Skin of body (tissue), 3 donors: ENCODE measurements at places on chromosomes 5 and 9.

DNA sequence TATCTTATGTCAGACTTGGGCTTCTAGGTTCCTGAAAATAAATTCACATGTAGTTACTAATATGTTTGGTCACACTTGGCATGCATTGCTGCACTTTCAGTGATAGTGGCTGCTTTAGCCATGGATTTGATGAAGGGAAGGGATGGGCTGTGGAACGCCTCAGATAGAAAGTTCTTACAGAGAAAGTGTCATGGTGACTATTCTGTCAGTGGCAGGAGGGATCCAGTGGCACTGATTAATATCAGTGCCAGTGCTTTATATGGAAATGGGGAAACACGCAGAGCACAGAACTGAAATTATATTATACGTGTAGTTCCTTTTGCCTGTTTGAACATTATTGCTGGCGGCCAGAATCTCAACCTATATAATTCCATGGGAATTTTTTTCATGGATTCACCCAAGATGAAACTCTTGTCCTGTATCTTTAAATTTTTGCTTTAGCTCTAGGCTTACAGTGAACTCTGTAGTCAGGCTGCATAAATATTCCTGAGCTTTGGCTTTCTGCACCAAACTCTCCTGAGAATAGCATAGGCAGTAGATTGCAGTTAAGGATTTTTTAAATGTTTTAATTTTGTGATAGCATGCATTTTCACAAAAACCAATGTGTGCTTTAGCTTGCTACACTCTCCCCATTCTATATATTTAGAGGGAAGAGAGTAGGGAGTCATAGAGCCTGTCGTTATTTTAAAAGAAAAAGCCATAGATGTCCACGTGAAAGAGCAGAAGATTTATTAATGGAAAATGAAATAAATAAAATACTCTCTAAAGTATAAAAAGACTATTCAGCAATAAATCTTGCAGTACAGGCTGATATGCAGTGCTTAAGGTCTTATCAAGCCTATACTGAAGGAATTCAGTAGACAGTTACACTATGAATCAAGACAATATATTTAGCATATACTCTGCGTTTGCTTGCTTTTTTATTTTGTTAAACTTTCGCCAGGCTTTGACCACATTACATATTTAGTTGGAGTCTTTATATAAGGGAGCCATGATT is 98.7 kb downstream of the EDIL3 start:
- DNase-seq = peak; percentile 3

DNA sequence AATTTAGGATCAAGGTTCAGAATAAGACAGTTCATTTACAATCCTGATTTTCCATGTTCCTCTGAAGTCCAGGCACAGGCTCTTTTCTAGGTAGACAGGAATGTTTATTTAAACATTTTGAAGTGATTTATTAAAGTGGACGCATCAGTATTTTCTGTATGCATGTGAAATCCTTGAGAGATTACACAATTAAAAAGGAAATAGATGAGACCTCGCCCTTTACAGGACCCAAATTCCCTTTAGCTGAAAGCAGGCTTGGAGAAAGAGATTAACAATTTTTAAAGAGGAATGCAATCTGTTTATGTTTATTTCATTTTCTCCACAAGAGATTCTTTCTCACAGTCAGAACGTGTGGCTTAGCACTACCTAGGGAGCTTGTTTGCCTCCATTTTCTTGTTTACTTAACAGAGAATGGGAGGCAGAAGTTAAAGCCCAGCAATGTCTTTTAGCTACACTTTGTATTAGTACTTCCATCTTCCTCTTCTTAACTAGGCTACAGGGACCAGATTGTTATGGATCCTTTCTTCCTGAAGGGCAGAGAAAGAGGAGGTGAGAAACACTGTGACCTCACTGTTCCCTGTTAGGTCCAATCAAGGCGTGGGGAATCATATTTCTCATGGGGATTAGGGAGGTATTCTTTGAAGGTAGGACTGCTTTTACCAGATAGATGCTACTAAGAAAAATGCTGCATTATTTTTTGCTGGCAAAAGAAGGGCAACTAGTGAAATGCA is 416.0 kb downstream of the SH3GL2 start:
- peak; percentile 16 for DNase-seq

DNA sequence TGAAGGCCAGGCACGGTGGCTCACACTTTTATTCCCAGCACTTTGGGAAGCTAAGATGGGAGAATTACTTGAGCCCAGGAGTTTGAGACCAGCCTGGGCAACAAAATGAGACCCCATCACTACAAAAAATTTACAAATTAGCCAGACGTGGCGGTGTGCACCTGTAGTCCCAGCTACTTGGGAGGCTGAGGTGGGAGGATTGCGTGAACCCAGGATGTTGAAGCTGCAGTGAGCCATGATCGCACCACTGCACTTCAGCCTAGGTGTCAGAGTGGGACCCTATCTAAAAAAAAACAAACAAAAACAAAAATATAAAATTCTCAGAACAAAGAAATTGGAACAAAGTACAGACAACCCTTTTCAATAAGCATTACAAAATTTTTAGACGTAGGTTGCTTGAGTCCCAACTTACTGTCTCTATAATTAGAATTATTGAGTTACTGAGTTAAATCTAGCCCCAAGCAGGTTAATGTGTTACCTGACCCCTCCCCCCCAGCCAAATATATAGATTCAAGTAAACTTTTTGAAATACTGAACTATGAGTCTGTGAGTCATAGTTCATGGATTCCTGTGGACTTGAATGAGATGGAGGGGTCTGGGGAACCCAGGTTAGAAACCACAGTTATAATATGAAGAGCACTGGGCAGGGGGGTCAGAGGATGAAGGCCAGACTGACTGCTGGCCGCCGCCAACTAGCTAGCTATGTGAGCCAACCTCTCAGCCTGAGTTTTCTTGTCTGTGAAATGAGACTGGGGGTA is 173.1 kb downstream of the AOPEP start:
- DNase-seq = no peak

GRCh38 chr5:65086234-65086890 is 317.6 kb downstream of the CWC27 start:
- DNase-seq = no peak

GRCh38 chr9:69397384-69398214 is 72.6 kb downstream of the ENTREP1 start:
- DNase-seq = no peak

DNA sequence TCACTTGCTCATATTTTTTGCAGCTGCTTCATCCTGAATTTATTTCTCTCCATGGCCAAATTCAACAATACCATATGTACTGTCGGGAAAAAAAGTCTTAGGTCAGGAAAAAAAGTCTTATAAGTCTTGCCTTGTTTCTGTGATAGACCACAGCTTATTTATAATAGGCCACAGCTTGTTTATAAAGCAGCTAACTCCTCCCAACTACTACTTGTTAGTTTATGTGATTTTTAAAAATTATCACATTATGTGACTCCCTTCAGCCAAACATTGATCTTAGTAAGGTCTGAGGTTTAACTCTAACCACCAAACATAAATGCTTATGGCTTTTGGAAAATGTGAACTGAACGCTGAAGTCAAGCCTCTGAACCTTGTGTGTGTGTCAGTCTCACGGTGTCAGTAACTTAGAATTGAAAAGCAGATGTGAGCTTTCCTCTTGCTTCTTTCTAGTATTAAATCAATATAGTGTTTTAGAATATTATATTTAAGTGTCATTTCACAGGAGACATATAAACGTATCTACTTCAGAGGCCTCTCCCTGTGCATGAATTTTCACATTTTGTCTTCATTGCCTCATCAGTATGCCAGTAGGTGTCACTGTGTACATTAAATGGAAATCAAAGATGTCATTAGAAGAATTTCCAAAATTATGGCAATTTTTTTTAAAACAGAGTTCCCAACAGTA is 51.3 kb downstream of the SNX24 start:
- peak; percentile 14 for DNase-seq

DNA sequence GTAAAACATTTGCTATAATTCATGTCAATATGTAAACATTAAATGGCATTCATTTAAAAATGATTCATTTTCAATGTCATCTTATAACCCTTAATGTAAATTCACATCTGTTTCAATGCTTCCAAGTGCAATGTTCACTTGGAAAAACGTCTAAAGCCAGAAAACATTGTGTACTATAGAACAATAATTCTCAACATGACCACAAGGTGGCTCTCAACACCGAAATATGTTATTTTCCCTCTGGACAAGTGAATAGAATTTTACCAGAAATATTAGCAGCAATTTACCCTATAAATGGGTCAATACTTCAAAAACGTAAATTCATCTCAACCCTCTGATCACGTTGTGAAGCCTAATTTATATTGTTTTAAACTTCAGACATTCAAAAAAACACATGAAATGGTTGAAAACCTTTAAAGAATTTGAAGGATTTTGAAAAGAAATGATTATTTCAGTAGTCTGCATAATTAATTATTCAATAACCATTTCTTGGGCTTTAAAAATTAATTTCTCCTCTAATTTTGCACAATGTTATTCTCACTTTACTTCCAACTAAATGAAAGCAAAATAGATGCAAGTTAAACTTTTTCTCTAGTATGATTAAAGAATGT is 11.0 kb downstream of the CDH10 start:
- peak; percentile 26 for DNase-seq

DNA sequence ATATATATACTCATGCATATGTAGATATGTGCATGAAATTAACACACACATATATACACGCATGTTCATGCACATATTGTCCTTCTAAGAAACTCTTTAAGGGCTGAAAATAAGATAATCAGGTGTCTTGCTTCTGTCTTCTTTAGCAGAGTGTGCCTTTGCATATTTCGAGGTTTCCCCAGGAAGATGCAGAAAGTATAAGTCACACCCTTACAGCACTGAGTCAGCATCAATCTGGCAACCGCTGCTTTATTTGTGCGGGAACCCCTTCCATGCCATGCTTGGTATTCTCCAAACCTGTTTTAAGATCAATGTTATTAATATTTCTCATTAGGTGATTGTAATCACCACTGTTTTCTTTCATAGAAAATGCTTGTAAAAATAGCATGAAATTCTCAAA is 557.9 kb downstream of the CAAP1 start:
- DNase-seq = no peak

GRCh38 chr5:2015124-2015848 is 132.6 kb upstream of the IRX4 start:
- no peak for DNase-seq

DNA sequence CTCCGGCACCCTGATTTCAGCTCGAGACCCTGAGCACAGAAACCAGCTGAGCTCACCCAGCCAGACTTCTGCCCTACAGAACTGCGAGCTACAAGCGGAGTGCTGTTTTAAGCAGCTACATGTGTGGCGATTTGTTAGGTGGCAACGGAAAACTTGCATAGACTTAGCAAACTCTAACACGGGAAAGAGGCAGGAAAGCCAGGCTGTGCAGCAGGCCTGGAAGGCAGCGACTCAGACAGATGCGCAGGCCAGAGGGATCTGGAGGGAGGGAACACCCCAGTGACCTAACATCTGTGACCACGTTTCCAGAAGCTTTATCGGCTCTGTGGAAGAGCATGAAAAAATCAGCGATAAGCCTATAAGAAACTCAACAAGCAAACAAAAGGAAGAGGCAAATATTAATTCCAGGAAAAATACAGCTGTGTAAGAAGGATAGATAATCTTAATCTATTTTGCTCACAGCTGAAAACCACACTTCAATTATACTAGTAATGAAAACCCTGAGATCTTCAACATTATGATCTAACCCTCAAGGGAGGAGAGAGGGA is 11.0 kb downstream of the UBAC1 start:
- DNase-seq = no peak

DNA sequence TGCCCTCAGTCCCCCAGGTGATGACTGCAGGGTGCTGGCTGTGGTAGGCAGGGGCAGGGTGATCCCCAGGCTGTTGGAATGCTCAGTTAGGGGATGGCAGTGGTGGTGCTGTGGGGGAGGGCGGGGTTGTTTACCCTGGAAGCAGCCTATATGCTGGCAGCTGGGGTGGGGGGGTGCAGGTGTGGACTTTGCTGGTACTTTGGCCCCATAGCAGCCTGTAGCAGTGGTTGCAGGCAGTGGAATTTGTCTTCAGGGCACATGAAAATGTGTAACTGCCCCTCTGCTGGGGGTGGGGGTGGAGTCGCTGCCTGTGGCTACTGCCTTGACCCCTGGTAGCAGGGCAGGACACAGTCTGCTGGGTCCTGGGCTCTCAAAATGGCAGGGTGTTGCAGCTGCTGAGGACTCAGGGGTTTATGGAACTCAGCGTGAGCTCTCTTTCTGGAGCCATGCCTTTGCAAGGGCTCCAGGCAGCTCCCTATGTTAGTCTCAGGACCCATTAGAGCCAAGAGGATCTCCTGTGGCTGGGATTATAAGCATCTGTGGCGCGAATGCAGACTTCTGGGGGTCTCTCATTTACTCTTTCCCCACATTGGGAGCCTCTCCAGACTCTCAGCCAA is 65.0 kb downstream of the RMI1 start:
- DNase-seq = no peak

- no peak for DNase-seq
Measured at GRCh38 chr5:93303291-93303691, 277.7 kb downstream of the NR2F1-AS1 start.

GRCh38 chr5:174078416-174078815 is 32.9 kb downstream of the NSG2 start:
- DNase-seq = no peak

- DNase-seq = no peak
Measured at GRCh38 chr9:126796758-126797157, 8.1 kb upstream of the ZBTB43 start.

DNA sequence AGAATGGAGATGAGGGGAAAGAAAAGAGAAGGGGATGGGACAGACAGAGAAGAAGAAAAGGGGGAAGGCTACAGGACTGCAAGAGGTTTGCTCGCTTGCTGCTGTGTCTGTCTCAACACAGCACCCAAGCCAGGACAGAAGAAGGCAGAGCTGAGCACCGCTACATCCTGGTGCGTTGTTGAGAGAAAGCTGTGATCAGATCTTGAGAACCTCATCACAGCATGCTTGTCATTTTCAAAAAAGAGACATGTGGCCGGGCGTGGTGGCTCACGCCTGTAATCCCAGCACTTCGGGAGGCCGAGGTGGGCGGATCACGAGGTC is 110.9 kb downstream of the NXNL2 start:
- DNase-seq = no peak

- DNase-seq = no peak
Measured at GRCh38 chr9:526904-527591, 312.4 kb downstream of the DOCK8 start.

DNA sequence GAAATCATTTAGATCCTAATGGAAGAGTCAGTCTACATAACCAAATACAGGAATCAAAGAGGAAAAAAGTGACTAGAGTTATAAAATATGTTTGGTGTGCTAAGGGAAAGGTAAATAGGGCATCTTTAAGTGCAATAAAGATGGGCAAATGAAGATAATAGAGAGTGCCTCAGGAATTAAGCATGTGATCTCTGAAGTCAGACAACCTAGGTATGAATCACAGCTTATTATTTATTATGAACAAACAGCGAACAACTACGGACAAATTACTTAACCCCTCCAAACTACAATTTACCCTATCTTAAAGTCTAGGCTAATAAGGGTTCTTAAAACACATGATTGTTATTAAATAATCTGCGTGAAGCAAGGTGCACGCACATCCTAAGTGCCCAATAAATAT is 910.2 kb upstream of the DMAC1 start:
- no peak for DNase-seq

- DNase-seq = no peak
Measured at GRCh38 chr9:95363051-95363841, 45.7 kb upstream of the FANCC start.

DNA sequence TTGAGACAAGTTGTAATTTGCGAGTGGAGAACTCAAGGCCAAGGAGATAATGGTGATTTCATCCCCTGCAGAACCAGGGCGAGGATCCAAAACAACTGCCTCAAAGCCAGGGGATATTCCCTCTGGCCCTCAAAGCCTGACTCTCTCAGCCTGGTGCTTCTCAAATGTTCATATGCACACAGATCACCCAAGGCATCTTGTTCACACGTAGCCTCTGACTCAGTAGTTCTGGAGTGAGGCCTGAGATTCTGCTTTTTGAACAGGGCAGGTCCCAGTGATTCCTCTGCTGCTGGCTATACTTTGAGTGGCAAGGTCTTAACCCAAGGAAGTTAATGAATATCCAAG is 30.2 kb upstream of the WWC1 start:
- DNase-seq = no peak
